ENCODE measurements at places on chromosomes 11 and 22. TPM values are rescaled to one million over a fixed set of nuclear protein-coding genes. Genes with fewer than 3 reads are reported as not detected.

NXPE2 gene
- 0.09 TPM for total RNA-seq

SCGB1D2 gene
- total RNA-seq, result not detected

TMEM151A gene
- total RNA-seq, result under 0.01 TPM

BRSK2 gene
- 0.89 TPM for total RNA-seq

PRAME gene
- total RNA-seq, result not detected

BTG4 gene
- total RNA-seq, result not detected

GUCY1A2 gene
- 0.18 TPM for total RNA-seq

GSTT2B gene
- total RNA-seq, result 4.2 TPM

LPXN gene
- total RNA-seq, result 10.1 TPM

NRIP3 gene
- total RNA-seq, result 37.7 TPM

Measured in smooth muscle cell of the umbilical artery (primary cell).